SJSA1 (cell line): ENCODE measurements at places on chromosomes 5 and 9. TPM values are rescaled to one million over a fixed set of nuclear protein-coding genes. Genes with fewer than 3 reads are reported as not detected.

- no peak for DNase-seq
Measured at GRCh38 chr9:20014168-20014567, 225.3 kb upstream of the SLC24A2 start.

DNA sequence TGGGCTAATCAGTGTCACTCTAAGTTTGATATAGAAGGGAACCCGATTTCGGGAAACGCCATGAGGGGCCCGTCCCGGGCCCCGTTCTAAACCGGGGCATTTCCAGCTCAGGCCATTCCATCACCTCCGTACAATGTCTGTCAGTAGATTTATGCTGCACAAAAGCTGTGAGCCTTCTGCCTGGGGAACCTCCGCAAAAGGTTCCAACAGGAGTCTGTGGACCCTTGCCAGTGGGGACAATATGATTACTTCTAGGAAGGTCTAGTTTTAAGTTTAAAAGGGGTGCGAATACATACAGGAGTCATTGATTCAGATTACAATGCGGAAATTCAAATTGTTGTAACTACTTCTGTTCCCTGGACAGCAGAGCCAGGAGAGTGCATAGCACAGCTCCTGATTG lies 57.6 kb downstream of the RAPGEF1 start:
- no peak for DNase-seq

GRCh38 chr5:151720215-151720614 lies 33.5 kb upstream of the SPARC start:
- no peak for DNase-seq

GRCh38 chr5:31247381-31247780 lies 53.9 kb downstream of the CDH6 start:
- no peak for DNase-seq

GRCh38 chr5:65809817-65810531 lies 88.0 kb downstream of the NLN start:
- DNase-seq = no peak

GLIPR2 gene
- total RNA-seq = 29.8 and 37.3 TPM in 2 replicates

CDH6 gene
- total RNA-seq = 0.13 TPM in 1 of 2 replicates, not detected in the other
